Neural crest cell (in vitro differentiated cells): ENCODE measurements at places on chromosomes 12 and 14. TPM values are rescaled to one million over a fixed set of nuclear protein-coding genes. Genes with fewer than 3 reads are reported as not detected.

DNA sequence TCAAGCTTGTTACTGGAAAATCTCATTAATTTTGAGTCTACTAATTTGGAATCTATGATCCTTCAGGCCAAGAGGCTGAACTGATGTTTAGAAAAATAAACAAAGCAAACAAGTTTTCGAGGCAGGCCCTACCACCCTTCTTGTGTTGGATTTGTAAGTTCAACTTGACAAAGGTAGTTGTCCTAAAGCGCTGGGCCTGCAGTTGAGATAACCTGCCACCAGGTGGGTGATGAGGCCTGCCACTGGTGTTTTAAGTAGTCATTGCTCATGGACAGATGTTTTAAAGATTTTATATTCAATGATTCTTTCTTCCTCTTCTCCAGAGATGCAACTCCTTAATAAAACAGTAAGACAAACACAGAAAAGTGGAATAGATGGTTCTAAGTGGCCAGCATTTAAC is 19.4 kb downstream of the ACVRL1 start:
- H3K4me3 ChIP-seq: no peak overlapping the region
- DNase-seq: no peak
- no peak overlapping the region for H3K27ac ChIP-seq
- peaks cover 3% of the 10 kb centered on the region for H3K27me3 ChIP-seq

Gene RND1
- total RNA-seq: 4.2 and 6.1 TPM in 2 replicates

- H3K27ac ChIP-seq: no peak overlapping the region
- H3K36me3 ChIP-seq: no peaks in the 10 kb centered on the region
- no peak for DNase-seq
- H3K4me3 ChIP-seq: no peak overlapping the region
- H3K4me1 ChIP-seq: peaks cover 15% of the 10 kb centered on the region
Measured at GRCh38 chr12:109744026-109744425, 30.4 kb downstream of the FAM222A start.

Gene OR4N2
- not detected in 2 replicates for total RNA-seq

Gene CYP46A1
- 3.0 and 3.6 TPM in 2 replicates for total RNA-seq

DNA sequence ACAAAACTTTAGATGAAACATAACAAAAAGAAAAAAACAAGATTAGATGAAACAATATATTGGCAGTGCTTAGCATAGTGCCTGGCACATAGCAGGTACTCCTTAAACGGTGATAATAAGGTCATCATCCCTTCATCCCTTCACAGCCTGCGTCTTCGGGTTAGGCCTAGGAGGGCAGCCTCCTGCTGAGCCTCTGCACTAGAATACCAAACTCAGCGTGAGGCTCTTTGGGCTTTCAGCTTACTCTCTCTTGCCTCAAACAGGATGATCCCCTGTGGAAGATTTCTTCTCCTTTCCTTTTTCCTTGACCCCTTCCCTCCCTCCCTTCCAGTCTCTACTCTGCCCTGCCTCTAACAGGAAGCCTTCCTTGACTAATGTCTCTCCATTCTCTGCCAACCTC is 14.4 kb upstream of the FIGNL2 start:
- peaks cover under 1% of the 10 kb centered on the region for H3K27me3 ChIP-seq
- H3K36me3 ChIP-seq: no peaks in the 10 kb centered on the region
- H3K4me1 ChIP-seq: peaks cover 42% of the 10 kb centered on the region
- peak overlapping the region; percentile 85 for H3K4me3 ChIP-seq
- no peak for DNase-seq

GRCh38 chr12:57210926-57211692 is 5.5 kb upstream of the NXPH4 start:
- no peaks in the 10 kb centered on the region for H3K36me3 ChIP-seq
- DNase-seq: no peak
- no peak overlapping the region for H3K27ac ChIP-seq

GRCh38 chr14:78242086-78242485 is 71.9 kb downstream of the NRXN3 start:
- no peak overlapping the region for H3K4me3 ChIP-seq
- H3K4me1 ChIP-seq: no peaks in the 10 kb centered on the region
- H3K27ac ChIP-seq: no peak overlapping the region
- H3K36me3 ChIP-seq: no peaks in the 10 kb centered on the region
- DNase-seq: no peak

Gene GALNT4
- 4.4 and 4.7 TPM in 2 replicates for total RNA-seq

GRCh38 chr12:66916189-66916588 is 237.3 kb upstream of the GRIP1 start:
- H3K4me3 ChIP-seq: no peak overlapping the region
- no peak overlapping the region for H3K27ac ChIP-seq
- H3K36me3 ChIP-seq: no peaks in the 10 kb centered on the region

- no peak overlapping the region for H3K27ac ChIP-seq
- H3K27me3 ChIP-seq: no peaks in the 10 kb centered on the region
- no peaks in the 10 kb centered on the region for H3K36me3 ChIP-seq
- no peak for DNase-seq
Measured at GRCh38 chr12:51334764-51335163, 10.8 kb upstream of the BIN2 start.

DNA sequence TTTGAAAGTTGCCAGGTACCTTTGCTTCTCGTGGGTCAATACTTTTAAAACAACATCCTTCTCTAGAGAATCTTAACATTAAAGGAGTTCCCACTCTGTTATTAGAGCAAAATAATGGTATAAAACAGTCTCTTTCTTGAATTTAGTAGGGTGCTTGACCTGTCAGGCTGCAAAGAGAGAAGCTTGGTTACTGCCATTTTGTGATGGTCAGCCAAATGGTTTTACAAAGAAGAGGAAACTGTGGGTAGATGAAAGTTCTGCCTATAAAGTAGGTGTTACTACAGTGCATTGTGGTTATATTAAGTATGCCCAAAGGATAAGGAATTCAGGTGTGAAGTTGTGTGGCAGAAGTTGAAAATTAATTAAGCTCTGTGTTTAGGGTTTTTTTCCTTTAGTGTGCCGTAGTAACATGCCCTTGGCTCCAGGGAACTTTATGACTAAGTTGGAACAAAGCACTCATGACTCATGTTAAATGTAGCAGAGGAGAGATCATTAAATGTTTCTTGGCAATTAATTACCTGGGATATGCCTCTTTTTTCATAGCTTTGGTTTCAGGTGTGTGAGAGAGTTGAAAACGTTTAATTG is 354.0 kb upstream of the KITLG start:
- H3K4me1 ChIP-seq: no peaks in the 10 kb centered on the region
- H3K27me3 ChIP-seq: no peaks in the 10 kb centered on the region
- no peak overlapping the region for H3K4me3 ChIP-seq

GRCh38 chr12:69534389-69534822 is 50.9 kb upstream of the CCT2 start:
- H3K36me3 ChIP-seq: peaks cover 12% of the 10 kb centered on the region
- H3K4me1 ChIP-seq: peaks cover 43% of the 10 kb centered on the region
- peak; percentile 26 for DNase-seq
- peak overlapping the region; percentile 99 for H3K27ac ChIP-seq
- H3K27me3 ChIP-seq: no peaks in the 10 kb centered on the region

GRCh38 chr12:51199366-51199945 is 18.4 kb downstream of the POU6F1 start:
- H3K27me3 ChIP-seq: no peaks in the 10 kb centered on the region
- no peak for DNase-seq
- no peaks in the 10 kb centered on the region for H3K4me1 ChIP-seq
- no peak overlapping the region for H3K4me3 ChIP-seq
- H3K36me3 ChIP-seq: no peaks in the 10 kb centered on the region

Gene OTOGL
- total RNA-seq: 0.12 and 0.18 TPM in 2 replicates

DNA sequence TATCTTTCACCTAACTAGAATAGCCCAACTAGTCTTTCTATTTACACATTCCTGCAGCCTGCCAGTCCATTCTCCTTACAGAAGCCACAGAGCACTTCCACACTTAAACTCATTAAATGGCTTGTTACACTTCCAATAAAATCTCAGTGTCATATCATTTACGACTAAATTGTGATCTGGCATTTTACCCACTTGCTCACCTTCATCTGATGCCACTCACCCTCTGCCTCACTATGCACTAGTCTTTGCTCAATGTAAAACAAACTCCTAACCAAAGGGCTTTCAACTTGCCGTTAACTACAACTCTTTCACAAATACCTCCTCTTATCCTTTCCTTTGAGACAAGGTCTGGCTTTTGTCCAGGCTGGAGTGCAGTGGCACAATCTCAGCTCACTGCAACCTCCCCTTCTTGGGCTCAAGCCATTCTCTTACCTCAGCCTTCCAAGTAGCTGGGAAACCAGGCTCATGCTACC is 24.1 kb downstream of the YAF2 start:
- peaks cover 14% of the 10 kb centered on the region for H3K4me1 ChIP-seq
- no peak for DNase-seq
- H3K36me3 ChIP-seq: peaks cover 3% of the 10 kb centered on the region
- H3K4me3 ChIP-seq: no peak overlapping the region

GRCh38 chr12:131223791-131224225 is 270.1 kb downstream of the ADGRD1 start:
- H3K36me3 ChIP-seq: no peaks in the 10 kb centered on the region
- H3K4me3 ChIP-seq: peak overlapping the region; percentile 5
- peaks cover 29% of the 10 kb centered on the region for H3K4me1 ChIP-seq
- DNase-seq: no peak
- H3K27me3 ChIP-seq: no peaks in the 10 kb centered on the region

Gene BMP4
- 1.1 and 1.3 TPM in 2 replicates for total RNA-seq
